ENCODE measurements at places on chromosomes 1 and 21. TPM values are rescaled to one million over a fixed set of nuclear protein-coding genes. Genes with fewer than 3 reads are reported as not detected.

Gene TESK2
- total RNA-seq: 16.6 TPM

Gene RNU1-1
- total RNA-seq: 5,554 TPM

Gene SPATA1
- total RNA-seq: 1.5 TPM

Gene NOTCH2NLA
- total RNA-seq: 42.0 TPM

Gene SAMD13
- total RNA-seq: 5.9 TPM

Gene MPL
- total RNA-seq: 1.1 TPM

Gene ABCA4
- 0.13 TPM for total RNA-seq

Gene H6PD
- 18.8 TPM for total RNA-seq

Gene OR2T11
- 0.45 TPM for total RNA-seq
